SHP77 (cell line): ENCODE measurements at places on chromosomes 7 and 10.

DNA sequence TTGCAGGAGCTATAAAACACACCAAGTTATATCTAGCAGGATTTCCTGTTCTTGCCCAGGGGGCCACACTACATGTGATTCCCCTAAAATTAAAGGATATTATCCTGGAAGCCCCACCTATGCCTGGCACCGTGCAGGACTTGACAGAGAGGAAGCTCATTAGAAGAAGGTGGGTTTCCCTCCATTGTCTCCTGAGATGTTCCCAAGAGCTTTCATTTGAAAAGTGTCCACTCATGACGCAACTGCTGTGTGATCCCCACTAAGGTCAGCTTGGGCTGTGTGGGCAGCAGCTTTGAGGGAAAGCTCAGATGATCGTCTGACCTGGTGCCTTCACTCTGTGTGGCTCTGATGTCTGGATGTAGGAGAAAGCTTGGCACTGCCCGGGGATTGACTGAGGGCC, 53.5 kb downstream of the RAMP3 start:
- no peak for DNase-seq

DNA sequence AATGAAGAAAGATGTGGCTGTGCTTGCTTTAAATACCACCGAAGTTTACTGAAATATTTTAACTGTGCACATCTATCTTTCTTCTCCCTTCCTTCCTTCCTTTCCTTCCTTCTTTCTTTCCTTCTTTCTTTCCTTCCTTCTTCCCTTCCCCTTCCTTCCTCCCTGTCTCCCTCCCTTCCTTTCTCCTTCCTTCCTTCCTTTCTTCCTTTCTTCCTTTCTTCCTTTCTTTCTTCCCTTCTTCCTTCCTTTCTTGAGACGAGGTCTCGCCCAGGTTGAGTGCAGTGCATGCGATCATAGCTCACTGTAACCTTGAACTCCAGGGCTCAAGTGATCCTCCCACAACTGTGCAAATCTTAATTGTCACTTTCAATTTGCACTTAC, 157.8 kb upstream of the FAM171A1 start:
- no peak for DNase-seq

DNA sequence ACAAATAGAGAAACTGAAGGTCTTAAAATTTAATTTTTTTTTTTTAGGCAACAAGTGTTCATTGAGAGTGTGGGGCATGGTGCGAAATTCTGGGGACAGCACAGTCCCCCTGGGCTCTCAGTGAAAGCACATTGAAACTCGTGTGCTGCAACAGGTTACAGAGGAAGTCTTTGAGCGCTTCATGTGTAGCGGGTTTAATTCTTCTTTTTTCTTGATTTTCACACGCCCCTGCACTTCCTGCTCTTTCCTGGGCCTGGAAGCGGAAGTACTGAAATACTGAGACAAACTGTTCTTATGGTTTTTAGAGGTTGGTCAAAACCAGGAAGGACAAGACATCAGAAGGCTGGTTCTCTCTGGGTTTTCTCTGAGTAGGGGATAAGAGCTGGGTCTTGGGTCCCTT, 203.5 kb downstream of the PTEN start:
- no peak for DNase-seq

- DNase-seq, result no peak
These were observed 7.7 kb downstream of the ZNHIT1 start for GRCh38 chr7:101225650-101226049.

GRCh38 chr10:103759100-103759781, 96.1 kb downstream of the SH3PXD2A start:
- DNase-seq, result peak; percentile 77

- DNase-seq, result no peak
These were observed 43.1 kb upstream of the KLHL7 start for GRCh38 chr7:23062452-23062851.

DNA sequence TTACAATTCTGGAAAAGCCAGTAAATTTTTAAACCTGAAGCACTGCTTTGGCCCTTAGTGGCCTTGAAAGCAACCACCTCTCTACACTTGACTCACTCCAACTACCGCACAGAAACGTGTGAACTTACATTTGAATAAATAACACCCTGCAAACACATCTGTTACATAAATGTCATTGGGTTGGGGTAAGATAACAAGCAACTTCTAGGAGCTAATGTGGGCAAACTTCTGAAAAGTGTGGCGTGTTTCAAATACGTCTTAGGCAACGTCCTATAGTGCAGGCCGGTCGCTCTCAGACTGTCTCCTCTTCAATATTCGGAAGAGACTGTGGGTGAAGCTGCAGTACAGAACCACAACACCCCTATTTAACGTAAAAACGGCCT, 474 bp downstream of the ORC5 start:
- no peak for DNase-seq

DNA sequence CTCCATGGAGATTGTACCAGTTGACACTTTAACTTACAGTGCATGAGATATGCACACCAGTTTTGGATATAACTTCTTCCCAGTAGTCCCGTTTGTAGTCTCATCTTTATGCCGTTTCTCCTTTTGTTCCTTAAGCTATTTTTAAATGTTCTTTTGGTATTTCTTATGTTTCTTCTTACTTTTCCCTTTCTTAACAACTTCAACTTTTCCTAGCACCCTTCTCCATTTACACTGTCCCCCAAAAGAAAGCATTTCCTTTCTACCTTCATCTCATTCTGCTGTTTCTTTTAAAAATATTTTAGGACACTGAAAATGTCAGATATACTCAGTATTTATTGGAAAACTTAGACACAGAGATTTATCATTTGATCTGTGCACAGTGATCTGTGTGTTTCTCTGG, 1.5 kb downstream of the PSMC2 start:
- DNase-seq, result no peak

DNA sequence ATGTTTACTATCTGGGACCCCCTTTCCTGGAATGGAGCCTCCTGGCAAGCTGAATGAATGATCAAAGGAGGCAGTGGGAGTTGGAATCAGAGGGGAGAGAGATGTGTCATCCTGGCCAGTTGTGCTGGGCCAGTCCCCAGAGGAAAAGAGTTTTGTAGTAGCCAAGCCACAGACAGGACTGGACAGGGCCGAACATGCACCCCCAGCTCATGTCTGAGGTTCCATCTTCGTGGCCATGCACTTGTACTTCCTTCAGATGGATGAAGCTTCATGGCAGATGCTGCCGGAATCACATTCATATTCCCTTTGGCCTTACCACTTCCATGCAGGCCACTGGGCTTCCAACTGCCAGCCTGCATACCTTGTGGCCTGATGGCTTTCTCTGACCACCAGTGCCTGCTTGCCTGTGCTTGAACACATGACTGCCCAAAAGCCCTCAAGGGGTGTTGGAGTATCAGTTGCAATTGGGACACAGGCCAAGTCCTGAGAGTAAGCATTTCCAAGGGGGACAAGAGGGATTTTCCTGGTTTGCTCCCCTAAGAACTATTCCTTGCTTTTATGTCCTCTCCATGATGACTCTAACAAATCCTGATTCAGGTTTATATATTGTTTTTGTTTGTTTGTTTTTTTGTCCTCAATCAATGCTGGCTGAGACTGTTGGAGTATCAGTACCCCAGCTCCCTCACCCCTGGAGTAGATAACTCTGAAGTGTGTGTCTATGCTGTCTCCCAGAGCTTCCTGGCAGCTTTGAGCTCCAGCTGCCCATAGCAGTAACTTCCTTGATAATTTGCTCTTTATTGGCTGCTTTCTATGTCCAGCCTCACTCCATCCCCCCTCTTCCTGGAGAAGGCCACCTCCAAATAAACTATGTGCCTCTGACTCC, 63.6 kb downstream of the TMEM130 start:
- DNase-seq, result no peak

GRCh38 chr7:74338366-74339108, 49.3 kb downstream of the CLIP2 start:
- DNase-seq, result no peak
